Hypothalamus (tissue), 51 donors: ENCODE measurements at places on chromosomes 2 and 18.

DNA sequence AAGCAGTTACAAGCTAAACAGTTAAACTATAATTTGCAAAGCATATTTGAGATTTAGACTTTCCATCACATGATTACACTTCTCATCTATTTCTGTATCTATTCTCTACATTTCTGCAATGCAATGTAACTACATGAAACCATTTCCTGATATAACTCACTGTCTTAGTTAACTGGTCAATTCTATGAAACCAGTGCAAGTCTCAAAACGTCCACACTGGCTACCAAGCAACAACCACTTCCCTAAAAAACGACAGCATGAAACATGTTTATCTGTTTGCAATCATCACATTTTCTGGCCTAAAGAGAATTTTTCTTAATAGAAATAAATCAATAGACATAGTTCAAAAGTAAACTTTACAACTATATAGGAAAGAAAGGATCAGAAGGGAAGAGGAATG is 17.4 kb downstream of the FECH start:
- DNase-seq: no peak

GRCh38 chr2:235129850-235130249 is 178.0 kb downstream of the SH3BP4 start:
- DNase-seq: no peak

DNA sequence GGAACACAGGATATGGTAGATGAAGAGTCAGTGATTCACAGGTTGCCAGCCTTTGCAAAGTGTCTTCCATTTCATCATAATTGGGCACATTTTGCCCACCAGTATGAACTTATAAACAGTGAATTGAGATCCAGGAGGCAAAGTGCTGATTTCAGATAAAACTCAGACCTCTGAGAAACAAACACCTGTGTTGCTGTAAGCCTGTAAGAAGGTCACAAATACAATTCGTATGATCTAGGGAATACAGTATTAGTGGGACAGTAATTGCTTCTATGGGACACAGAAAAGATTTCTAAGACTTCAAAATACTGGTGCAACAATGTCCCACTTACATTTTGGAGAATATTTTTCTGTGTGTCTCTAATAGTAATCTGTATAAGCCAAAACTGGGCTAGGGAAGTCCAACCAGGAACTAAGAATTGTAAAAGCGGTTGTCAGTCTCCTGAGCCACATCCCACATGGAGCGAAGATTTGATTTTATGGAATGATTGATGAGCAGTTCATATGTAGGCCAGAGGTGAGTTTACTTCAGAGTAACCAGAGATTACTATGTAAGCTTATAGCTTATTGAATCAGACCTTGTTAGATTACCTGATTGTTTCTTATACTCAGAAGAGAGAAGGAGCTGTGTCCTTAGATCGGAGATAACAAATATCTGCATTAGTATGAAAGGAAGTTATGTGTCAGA is 728.4 kb downstream of the LRRTM4 start:
- DNase-seq: no peak

GRCh38 chr2:45607701-45608100 is 3.4 kb downstream of the SRBD1 start:
- no peak for DNase-seq

- no peak for DNase-seq
Measured at GRCh38 chr18:42509750-42510415, 554.8 kb downstream of the PIK3C3 start.

DNA sequence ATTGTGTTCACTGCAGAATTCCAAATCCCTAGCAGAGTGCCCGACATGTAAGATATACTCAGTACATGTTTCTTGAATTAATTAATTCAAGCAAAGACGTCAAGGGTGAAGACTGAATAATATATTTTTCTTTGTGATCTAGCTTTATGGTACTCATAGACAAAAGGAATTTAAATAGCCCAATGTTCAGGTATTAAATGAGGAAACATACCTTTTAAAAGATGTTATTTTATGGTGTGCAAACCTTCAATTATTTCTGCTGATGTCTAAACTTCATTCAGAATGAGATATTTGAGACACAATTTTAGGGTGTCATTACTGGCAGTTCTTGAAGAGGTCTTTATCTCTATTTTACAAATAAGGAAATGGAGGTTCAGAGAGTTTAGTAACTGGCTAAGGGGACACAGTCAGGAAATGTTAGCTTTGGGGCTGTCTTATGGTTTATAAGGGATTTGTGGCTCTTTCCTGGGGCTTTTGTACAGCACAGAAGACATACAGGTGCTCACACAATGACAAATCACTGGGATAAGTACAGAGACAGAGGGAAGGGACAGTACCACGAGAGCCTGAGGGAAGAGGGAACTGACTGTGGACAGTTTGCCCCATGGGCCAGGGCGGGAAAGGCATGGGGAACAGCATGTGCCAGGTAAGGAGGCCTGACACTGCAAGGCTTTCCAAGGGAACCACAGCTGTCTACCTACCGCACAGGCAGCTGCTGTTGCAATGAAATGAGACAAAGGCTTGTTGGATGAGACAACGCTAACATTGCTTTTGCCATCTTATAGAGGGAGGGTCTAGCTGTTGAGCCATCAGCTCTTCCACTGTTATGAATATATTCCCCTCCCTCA is 155.3 kb downstream of the DDX1 start:
- DNase-seq: no peak

GRCh38 chr2:186561467-186562208 is 28.2 kb upstream of the ITGAV start:
- DNase-seq: no peak

GRCh38 chr2:218146056-218146455 is 20.2 kb downstream of the CXCR2 start:
- no peak for DNase-seq

- no peak for DNase-seq
Measured at GRCh38 chr2:161710131-161710915, 86.1 kb downstream of the SLC4A10 start.
